ENCODE measurements at places on chromosomes 7 and 10.

DNA sequence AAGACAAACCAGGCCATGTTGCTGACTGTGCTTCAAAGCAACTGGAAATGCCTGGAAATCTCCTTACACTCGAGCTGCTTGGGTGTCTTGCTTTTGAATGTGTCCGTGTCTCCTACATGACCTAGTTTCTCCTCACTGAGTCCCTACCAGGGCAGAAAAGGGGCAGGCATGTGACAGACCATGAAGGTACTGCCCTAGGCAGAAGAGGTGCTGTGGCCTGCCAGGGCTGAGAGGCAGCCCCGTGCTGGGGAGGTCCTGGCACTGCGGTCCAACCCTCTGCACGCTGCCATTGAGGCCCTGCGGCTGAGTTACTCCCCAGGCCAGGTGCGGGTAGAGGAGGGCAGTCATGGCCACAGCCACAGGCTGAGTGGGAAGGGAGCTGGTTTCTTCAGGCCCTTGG, 159.3 kb downstream of the LYZL1 start:
- DNase-seq = no peak

- DNase-seq = no peak
Measured at GRCh38 chr10:23912884-23913404, 296.0 kb upstream of the KIAA1217 start.

DNA sequence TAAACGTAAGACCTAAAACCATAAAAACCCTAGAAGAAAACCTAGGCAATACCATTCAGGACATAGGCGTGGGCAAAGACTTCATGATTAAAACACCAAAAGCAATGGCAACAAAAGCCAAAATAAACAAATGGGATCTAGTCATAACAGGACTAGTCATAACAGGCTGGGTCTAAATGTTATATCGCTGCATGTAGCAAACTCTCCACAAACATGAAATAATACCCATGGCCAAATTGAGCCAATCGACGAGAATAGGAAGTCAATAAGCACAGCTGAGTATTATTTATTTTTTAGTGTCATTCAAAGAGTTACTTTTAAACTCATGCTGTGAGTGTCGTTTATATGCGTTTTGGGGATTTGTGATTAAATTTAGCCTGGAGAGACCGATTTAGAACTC, 225.1 kb downstream of the TFEC start:
- DNase-seq = no peak

DNA sequence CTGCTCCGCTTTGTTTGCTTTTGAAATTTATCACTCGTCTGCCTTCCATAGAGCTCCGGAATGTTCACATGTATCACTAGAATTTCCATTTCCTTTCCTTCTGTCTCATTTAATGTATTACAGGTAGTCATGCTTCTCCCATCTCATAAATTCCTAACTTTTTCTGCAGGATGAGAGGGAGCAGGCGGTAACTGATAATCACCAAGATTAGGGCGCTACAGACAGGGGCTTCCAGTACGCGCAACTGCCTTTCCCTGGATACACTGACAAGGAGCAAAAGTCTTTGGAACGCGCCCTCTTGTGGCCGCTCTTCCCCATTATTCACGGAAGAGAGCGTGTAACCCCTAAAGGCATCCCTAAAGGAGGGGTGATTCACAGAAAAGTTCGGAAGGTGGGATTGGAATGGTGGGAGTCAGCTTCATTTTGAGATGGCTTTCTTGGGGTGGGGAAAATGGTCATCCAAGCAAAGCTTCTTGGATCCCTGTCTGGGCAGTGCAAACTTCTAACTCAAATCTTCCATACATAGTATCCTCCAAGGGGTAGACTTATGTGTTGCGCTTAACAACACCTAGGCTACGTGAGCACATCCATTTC, 6.5 kb downstream of the INHBA start:
- no peak for DNase-seq

DNA sequence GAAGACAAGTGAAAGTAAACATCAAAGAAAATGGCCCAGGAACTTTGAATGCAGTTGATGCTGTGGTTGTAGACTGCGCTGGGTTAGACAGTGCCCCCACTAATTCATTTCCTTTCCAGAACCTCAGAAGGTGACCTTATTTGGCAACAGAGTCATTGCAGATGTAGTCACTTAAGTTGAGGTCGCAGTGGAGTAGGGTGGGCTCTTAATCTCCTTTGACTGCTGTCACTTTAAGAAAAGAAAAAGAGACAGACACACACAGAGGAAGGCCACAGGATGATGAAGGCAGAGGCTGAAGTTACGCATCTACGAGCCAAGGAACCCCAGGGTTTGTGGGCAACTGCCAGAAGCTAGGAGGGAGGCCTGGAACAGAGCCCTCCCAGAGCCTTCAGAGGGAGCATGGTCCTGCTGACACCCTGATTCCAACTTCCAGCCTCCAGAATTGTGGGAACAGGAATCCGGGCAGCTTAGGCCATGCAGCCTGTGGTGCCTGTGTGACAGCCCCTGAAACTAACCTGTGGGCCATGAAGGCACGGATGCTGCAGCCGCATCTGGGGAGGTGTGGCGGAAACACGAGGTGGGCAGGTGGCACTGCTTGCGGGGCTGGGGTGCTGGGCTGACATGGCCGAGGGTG, 107.6 kb downstream of the PRKAG2 start:
- no peak for DNase-seq

- DNase-seq = no peak
Measured at GRCh38 chr10:13437026-13437555, 89.0 kb upstream of the SEPHS1 start.

- DNase-seq = no peak
Measured at GRCh38 chr7:33076737-33077136, 14.2 kb upstream of the NT5C3A start.

DNA sequence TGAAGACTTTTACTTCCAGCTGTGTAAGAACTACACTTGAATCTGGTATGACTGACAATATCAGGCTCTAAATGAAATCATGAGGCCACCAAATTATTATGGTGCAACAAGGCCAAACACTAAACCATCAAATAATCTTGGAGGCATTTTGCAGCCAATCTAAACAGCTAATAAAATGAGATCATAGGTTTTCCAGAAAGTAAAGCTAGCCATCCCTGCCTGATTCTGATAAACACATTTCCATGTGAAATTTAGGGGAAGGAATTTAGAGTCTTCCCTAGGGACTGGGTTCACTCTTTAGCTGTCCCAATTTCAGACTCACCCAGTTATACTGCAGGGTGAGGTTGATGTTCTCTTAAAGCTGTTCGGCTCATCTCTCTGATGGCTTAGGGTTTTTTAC, 190.3 kb upstream of the TMEM196 start:
- no peak for DNase-seq

- DNase-seq = no peak
Measured at GRCh38 chr7:158371856-158372255, 215.8 kb downstream of the PTPRN2 start.

DNA sequence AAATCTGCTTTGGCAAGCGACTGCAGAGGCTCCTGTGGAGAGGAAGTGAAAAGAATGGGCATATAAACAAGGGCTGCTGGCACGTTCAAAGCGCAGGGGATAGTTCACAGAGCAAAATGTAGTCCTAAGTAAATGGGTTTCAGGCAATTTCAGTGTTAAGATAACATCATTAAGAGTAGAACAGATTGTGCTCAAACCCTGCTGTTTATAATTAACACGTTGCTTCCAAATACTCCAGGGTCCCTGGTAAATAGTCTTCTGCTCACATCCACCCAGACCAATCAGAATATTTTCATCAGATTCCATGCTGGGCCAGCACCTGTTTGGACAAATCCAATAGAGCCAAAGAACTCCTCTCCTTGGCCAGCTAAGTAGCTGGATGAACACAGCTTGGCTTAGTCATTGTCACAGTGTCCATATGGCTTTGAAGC, 81.4 kb downstream of the ORC5 start:
- no peak for DNase-seq

DNA sequence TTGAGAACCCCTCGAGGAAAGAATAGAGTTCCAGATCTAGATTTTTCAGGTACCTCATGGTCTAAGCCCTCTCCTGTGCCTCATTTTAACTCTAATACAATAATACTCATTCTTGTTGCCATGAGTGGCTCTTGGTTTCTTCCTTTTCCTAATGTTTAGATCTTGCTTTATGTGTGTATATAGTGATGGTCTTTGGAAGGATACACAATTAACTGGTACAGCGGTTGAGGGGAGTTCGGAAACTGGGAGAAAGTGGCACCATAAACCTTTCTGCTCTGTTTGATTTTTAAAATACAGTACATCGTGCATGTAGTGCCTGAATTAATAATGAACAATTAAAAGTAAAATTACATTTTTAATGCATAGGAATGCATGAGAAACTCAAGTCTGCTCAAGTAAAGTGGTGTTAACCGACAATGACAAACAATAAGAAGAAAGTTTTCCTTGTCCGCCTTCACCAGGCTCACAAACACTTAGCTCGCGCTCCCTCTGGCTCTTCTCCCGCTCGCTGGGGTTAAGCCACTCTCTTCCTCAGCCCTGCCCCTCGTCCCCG, 386 bp upstream of the EIF4EBP2 start:
- DNase-seq = no peak

DNA sequence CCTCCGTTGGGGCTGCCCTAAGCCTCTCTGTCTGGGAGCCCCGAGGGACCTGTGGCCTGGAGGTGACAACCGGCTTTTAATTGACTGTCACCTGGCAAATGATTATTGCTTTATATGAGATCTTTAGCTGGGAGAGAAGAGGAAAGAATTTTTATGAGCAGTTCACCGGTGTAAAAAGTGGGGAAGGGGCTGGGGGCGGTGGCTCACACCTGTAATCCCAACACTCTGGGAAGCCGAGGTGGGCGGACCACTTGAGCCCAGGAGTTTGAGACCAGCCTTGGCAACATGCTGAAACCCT, 2.6 kb upstream of the COX19 start:
- no peak for DNase-seq

DNA sequence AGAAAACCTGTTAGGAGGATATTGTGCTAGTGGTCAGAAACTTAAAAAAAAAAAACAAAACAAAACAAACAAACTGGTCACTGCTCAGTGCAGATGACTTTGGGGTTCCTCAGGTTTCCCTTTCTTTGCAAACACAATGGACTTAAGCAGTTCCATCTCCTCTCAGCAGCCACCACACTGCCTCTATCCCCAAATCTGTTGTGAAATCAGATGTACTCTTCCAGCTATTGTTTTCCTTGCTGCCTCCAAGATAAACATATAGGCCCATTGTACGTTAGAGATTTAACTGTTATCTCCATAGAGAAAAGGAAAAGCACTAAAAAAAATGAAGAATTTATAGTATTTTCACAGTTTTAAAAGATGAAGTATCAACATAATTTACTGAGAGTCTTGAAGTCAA, 147.1 kb downstream of the MPP7 start:
- DNase-seq = no peak

DNA sequence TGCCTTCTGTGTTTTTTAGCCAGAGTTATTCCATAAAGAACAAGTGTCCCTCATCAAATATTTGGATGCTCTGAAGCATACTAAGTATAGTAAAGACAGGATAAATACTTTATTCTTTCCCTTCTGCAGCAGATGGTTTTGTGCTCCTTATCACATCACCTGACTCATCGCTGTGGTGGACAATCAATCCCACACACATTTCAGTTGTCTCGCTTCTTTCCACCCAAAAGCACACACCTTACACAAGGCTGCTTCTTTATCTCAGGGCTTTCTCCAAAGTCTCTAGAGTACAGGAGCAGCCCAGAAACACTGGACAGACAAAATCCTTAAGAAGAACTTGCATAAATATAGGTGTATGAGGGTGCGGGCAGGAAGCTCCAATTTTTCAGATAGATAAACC, 43.4 kb downstream of the IGF2BP3 start:
- DNase-seq = no peak

GRCh38 chr7:131279044-131279443, 48.6 kb upstream of the MKLN1 start:
- DNase-seq = no peak

DNA sequence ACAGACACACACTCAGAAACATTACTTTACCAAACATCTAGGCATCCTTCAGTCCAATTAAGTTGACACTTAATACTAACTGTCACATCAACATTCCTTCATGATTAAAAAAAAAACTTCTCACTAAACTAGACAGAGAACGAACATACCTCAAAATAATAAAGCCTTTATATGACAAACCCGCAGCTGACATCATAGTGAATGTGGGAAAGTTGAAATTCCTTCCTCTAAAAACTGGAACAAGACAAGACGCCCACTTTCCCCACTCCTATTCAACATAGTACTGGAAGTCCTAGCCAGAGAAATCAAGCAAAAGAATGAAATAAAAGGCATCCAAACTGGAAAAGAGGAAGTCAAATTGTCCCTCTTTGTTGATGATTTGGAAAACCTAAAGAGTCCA, 96.9 kb upstream of the PPP1R9A start:
- no peak for DNase-seq

DNA sequence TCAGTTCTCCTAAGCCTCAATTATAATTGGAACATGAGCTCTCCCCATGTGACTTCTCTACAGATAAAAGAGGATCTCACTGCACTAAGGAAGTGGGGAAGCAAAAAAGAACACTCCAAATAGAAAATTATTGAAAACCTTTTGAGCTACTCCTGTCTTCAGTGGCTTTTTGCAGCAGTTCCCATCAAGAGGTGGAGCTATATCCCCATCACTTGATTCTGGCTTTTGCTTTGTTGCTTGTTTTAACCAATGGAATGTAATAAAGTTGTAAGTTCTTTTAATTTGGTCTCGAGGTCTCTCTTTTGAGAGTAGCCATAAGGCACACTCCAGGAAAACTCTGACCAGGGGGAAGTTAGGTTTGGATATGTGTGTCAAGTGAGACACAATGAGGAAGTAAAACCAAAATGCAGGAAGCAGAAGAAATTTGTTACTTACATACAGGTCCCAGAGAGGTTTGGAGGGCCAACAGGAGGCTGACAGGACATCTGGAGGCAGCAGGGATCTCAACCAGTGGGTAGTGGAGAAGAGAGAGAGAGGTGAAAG, 569.4 kb downstream of the HTR7 start:
- DNase-seq = no peak

DNA sequence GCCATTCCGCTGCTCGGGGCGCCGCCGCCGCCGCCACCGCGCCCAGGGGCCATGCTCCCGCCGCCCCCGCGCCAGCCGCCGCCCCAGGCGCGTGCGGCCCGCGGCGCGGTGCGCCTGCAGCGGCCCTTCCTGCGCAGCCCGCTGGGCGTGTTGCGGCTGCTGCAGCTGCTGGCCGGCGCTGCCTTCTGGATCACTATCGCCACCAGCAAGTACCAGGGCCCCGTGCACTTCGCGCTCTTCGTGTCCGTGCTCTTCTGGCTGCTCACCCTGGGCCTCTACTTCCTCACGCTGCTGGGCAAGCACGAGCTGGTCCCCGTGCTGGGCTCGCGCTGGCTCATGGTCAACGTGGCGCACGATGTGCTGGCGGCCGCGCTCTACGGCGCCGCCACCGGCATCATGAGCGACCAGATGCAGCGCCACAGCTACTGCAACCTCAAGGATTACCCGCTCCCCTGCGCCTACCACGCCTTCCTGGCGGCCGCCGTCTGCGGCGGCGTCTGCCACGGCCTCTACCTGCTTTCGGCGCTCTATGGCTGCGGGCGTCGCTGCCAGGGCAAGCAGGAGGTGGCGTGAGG, 383 bp downstream of the MARVELD1 start:
- DNase-seq = no peak
